ENCODE measurements at places on chromosomes 1 and 21. TPM values are rescaled to one million over a fixed set of nuclear protein-coding genes. Genes with fewer than 3 reads are reported as not detected.

The TNFRSF9 gene
- total RNA-seq: not detected

The CDC20 gene
- total RNA-seq: 50.2 TPM

The SYCP1 gene
- not detected for total RNA-seq

The CHD1L gene
- 34.7 TPM for total RNA-seq

- no peak for DNase-seq
Observed at GRCh38 chr1:206122686-206123085, 5.5 kb upstream of the AVPR1B start.

DNA sequence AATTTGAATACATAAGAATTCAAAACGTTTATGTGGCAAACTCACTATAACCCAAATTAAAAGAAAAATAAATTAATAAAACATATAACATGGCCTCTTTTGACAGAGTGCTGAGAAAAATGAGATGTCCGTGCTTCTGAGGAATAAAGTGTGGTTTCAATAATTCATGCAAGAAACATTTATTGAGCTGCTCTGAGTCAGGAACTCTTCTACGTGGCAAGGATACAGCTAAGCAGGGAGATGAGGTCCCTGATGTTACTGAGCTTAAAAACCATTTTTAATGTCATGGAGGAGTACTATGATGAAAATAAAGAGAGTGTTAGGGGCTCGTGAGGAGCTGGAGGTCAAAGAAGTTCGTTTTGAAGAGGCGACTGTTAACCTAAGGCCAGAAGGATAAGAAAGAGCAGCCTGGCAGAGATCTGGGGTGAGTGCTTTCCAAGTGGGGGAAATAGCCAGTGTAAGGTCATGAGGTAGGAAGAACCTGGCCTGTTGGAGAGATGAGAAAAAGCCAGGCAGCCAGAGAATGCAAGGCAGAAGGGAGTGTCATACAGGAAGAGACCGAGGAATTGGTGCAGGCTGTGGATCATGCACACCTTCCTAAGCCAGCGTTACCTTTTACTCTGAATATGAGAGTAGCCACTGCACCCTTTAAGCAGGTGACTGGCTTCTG, 182.2 kb upstream of the DUSP10 start:
- peak; percentile 72 for DNase-seq

- DNase-seq: no peak
Observed at GRCh38 chr1:112548547-112548946, 39.8 kb downstream of the WNT2B start.

DNA sequence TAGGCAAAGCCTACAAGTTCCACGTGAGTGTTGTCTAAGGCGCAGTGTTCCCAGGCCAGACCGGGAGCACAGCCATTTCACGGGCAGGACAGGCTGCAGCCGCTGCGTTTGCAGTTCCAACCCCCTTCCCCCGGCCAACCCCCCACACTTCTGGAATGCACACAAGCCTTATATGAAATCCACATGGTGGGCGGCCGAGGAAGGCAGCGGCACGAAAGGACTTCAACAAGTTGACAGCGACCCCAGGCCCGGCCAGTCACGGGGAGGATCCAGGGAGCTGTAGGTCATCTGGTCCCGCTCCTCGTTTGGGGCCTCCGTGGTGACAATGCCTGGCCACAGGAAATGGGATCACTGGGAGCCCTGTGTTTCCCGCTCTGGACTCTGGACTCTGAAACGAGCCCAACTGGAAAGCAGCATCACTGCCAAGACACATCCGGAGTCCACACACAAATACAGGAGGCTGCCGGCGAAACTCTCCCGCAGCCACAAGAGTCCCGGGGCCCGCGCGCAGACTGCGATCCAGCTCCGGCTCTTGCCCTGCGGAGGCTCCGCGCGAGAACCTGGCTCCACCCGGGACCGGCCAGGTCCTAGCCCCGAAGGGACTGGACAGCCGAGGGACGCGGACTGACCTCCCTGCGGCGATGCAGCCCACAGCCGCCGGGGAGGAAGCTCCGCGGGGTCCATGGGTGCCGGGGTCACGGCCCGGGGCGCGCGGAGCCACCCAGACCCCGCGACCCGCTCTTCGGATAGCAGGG, 794 bp downstream of the NID1 start:
- DNase-seq: peak; percentile 80

GRCh38 chr1:181989261-181989920, 72.1 kb downstream of the ZNF648 start:
- no peak for DNase-seq

- DNase-seq: peak; percentile 54
Observed at GRCh38 chr21:46025113-46025770, 43.7 kb downstream of the COL6A1 start.
